ENCODE measurements at places on chromosomes 12 and 14. TPM values are rescaled to one million over a fixed set of nuclear protein-coding genes. Genes with fewer than 3 reads are reported as not detected.

The KRT73 gene
- not detected for total RNA-seq

The KIF21A gene
- total RNA-seq = 21.0 TPM

DNA sequence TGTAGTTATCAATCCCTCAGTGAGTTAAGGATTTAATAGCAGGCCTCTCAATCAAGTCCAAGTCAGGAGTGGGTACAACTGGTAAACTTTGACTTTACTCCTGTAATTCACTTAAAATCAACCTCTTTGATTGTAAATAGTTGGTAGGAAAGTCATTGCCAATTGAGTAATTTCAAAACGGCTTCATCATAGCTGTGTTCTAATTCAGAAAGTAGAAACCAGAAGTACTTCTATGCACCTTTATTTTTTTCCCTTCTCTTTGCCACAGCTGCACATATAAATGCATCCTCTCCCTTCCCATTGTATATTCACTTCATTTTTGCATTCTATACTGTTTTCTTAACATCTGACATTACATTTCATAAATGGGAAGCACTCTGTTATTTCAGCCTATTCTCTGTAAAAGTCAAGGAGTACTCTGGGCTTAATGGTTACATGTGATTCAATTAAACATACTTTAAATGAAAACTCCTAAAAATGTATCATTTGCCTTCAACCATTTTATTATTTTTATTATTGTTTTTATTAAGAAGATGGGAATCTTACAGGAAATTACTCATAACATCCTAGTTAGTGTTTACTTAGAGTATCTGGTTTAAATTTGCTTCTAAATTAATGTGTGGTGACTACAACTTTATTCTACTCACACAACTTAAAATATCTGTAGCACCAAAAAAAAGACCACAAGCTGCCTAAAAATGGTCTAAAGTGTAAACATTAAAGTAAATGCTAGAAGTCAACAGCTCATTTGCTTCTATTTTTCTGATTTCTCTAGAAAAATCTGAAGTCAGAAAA lies 171.2 kb downstream of the CEP128 start:
- no peak for DNase-seq

The CCDC177 gene
- not detected for total RNA-seq

DNA sequence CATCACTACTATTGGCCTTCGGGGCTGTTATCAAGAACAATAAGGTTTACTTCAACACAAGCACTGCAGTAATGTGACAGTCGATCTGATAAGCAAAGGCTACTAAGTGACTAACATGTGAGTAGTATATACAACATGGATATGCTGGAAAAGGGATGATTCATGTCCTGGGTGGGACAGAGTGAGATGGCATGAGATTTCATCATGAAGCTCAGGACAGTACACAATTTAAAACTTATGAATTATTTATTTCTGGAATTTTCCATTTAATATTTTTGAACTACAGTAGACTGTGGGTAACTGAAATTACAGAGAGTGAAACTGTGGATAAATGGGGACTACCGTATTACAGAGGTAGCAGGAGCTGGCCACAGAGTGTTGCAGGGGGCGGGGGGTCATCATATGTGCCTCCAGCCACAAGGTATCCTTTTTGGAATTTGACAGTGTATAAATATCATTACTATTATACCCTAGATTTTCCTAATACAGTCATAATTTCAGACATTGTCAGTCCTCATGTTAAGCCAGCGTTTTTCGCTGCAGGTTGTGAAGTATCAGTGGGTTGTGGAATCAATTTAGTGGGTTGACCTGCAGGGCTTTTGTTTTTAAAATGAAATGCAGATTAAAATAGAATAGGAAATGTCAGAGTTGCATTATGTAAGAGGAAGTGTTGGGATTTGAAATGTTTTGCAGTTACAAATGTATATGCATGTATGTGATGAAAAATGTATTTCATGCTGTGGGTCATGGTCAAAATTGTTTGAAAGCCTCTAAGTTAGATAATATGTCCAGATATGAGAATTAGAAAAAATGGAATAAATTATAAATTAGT lies 148.0 kb upstream of the NUDT4 start:
- no peak for DNase-seq

GRCh38 chr12:52212701-52213563 lies 20.1 kb upstream of the KRT7 start:
- DNase-seq = no peak

- peak; percentile 46 for DNase-seq
These were observed 628 bp downstream of the SNRPF start for GRCh38 chr12:95859344-95859816.

- DNase-seq = no peak
These were observed 70.4 kb upstream of the USP44 start for GRCh38 chr12:95621725-95622124.

DNA sequence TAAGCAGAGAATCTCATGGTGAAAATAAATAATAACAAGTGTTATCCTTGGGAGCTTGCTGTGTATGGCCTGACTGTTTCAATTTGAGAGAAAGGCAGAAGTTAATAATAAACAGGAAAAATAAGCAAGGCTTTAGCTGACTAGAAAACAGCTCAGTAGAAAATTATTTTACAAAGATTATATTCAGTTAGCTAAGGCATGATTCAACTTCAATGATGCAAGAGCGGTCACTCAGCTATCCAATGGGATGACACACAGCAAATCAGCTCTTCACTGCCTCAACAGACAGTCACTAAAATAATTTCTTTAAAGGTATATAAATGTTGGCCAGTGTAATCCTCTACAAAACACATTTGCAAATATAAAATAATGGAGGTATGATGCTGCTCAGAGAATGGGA lies 18.6 kb downstream of the GSTZ1 start:
- no peak for DNase-seq

The PLBD1 gene
- 21.2 TPM for total RNA-seq

The GATC gene
- 27.5 TPM for total RNA-seq

DNA sequence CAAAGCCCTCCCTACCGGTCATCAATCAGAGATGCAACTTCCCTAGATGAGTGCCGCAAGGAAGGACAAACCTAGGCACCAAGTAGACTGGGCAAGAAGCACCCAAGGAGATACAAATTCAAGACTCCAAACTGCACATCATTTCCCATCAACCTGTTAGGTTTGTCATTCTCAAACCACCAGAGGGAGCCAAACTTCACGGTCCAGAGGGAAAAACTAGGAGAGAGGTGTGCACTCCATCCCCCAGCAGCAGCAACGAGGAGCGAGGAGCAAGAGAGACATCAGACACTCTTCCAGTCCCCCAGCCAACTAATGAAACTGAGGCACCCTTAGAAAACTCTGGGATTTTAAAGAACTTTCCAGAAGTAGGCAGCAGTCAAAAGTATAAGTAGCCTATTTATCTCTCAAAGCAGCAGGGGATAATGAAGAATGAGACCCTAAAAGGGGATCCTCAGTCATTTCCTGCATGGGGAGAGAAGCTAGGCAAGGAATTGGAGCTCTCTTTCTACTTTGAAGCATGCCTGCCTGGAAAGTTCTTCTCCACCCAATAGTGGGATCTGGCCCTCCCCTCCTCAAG lies 37.0 kb upstream of the NT5DC3 start:
- DNase-seq = peak; percentile 61

DNA sequence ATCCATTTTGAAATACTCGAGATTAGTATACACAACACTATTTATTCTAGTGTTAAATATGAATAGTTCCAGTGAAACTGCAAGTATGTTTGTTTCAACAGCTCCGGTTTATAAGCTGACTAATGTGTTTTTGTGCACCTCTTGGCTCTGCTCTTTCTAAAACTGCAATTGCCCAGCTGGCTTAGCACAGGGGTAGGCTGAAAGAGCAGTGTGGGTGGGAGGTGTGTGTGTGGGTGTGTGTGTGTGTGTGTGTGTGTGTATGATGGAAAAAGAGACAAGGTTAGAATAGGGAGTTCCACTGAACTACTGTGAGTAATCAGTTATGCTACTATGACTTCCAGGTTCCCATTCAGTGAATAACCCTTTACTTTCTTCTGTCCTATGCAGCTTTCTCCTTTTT lies 37.8 kb upstream of the DDHD1 start:
- DNase-seq = no peak

DNA sequence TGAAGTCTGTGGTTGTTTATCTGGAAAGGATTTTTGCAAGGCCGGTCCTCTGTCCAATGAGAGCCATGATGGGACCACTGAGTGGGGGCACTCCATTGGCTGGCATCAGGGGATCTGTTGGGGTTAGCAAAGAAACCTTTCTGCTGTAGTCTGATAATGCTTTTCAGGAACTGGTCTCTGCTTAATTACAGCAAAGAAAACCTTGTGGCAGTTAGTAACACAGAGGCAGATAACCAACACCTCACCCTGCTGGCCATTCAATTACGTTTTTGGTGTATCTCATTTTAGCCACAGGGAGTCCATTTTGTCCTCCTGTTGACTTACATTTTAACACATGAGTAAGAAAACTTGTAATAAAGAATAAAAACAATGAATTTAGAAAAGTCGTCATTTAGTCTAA lies 629.3 kb upstream of the MDGA2 start:
- no peak for DNase-seq
